ENCODE measurements at places on chromosomes 13 and 19.

- DNase-seq: no peak
Observed at GRCh38 chr19:55247621-55248099, 11.2 kb downstream of the PPP6R1 start.

GRCh38 chr19:50202386-50202785, 1.0 kb upstream of the MYH14 start:
- DNase-seq: no peak

DNA sequence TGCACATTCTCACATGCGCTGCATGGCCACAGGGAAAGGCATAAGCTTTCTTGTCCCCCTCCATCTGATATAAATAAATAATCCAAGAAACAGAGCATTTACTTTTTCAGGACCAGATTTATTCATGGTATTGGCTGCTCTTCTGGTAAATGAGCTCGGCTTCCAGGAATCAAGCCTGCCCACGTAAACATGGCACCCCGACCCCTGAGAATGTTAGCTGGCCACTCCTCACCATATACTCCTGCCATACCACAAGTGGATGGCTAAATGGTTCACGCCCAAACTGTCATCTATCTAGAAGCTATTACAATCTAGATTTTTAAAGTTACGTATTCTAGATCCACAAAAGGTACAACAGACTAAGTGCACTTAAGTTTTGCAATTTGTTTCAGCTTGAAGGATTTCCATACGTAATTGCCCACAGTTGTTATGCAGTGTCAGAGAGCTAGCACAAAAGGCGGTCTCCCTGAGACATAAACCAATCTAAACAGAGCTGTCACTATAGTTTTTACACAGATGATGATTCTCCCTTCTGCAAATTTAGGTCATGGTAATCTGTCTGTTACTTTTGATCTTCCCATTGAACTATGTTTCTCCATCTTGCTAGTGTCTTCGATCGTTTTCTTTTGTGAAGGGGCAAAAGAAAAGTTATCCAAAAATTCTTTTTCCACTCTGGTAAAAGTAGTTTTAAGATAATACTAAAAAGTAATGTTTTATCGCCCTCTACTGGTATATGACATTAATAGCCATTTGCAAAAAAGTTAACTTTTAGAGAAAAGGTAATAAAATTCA, 16.2 kb upstream of the FOXO1 start:
- no peak for DNase-seq

DNA sequence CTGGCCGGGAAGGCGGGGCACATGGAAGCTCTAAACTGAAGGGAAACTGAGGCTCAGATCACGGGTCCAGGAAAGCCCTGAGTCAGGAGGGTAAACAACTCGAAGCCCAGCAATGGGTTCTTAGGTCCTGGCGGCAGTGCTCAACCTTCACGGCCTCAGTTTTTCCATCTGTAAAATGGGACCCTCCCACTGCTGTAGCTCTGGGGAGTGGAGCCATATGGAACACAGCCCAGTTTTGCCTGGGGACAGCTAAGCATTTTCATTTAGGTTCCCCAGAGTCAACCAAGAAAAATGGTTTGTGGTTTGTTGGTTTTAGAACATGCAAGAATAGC, 30.4 kb downstream of the CEBPG start:
- no peak for DNase-seq

- DNase-seq: no peak
Observed at GRCh38 chr13:110643768-110644421, 28.6 kb downstream of the NAXD start.

DNA sequence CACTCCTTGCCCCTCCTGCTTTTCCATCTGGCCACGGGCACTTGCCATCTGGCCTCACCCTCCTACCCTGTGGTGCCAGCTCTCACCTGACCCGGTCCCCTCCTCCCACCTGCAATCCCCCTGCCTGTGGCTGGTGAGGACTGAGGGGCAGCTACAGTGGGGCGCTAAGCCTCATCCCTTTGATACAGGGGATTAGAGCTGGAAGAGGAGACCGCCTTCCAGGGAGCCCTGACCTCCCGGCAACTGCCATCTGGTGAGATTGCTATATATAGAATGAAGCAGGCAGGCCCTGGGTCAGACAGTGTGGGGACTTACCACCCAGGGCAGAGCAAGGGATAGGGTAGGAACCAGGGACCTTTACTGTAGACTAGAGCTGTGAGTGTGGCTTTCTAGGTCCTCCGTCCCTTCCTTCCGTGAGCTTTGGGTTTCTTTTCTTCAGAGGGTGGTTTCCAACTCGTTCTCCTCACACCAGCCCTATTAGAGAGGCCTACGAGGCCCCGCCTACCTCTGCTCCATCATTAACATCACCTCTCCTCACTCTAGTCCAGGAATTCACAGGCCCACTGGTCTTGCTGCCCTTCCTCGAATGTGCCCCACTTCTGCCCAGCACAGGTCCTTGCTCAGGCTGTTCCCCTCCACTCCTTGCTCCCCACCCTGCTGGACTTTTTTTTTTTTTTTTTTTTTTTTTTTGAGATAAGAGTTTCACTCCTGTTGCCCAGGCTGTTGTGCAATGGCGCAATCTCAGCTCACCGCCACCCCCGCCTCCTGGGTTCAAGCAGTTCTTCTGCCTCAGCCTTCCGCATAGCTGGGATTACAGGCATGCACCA, 7.7 kb downstream of the KASH5 start:
- DNase-seq: no peak
